ENCODE measurements at places on chromosomes 3 and 15.

- DNase-seq, result no peak
These were observed 32.2 kb downstream of the CHCHD4 start for GRCh38 chr3:14092464-14092863.

DNA sequence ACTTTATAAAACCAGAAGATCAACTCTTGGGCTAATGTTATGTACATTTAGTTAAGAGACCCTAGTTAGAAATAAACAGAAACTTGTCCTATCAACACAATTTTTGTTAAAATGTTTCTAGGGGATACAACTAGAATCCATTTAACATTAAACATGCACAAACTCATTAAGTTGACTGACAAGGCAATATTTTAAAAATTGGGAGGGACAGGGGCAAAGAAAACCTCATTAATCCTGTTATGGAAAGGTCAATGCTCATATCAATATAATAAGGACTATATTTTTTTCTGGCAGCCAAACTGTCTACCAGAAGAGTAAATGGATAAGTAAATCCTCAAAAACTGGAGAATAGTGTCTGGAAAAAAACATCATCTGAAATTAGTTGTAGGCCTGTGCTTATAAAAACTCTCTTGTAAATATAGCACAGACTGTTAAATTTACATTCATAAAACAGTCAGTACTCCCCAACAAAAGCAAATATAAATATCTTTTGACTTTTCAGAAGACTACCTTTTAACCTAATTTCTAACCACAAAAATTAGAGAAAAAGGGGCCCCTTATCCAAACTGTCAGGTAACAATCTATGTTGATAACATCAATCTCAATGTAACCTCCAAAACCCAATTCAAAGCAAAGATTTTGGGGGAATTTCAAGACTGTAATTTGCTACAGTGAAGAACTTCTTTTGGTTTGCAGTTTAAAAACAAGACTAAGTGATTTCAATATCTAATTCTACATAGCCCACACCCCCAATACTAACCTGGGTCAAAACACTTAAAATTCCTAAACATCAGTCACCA, 4.2 kb downstream of the TRA2B start:
- DNase-seq, result no peak

DNA sequence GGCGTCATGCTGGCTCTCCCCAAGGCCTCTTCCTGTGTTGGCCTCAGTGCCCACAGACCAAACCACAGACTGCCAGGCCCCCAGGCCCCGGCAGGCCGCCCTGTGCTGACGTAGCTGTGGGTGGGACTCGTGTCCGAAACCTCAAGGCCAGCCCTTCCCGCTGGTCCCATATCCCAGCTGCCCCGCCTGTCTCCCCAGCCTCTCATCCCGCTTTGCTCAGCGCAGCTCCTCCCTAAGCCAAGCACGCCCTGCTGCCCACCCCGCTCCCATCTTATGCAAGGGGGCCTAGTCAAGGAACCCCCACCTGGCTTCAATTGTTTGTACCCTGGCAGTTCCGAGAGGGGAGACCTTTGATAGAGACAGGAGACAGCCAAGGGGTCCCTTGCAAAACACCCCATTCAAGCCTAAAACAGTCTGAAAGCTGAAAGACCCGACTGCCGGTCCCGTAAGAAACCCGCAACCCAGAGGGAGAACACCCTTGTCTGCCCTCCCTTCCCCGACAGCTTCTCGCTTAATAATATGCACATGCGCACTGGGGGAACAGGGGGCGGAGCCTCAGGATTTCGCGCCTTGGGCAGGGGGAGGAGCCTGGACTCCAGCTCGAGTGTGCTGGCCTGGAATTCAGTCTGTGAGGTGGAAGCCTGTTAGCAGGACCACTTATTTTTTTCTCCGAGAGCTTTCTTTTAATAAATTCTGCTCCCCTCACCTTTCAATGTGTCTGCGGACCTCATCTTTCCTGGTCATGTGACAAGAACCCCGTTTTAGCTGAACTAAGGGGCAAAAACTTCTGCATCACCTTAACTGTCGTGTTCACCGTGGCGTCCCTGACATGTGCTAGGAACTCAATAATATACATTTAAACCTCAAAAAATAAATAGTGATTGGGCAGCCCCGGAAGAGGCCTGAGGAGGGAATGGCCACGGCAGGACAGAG, 17.2 kb downstream of the TNFAIP8L3 start:
- no peak for DNase-seq

- no peak for DNase-seq
These were observed 44.5 kb downstream of the CTDSPL start for GRCh38 chr3:37905987-37906674.

DNA sequence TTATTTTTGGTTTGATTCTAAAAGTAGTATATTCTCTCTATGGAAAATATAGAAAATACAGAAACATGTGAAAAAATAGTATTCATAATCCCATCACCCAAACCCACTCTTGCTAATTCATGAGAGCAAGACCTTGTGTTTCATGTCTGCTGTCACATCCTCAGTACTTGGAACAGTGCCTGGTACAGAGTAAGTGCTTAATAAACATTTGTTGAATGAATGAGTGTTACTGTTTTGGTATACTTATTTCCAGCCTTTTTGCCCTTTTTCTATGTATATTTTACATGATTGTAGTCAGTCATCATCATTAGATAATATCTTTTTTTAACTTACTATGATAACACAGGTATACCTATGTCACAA, 59.3 kb downstream of the IL16 start:
- DNase-seq, result no peak

DNA sequence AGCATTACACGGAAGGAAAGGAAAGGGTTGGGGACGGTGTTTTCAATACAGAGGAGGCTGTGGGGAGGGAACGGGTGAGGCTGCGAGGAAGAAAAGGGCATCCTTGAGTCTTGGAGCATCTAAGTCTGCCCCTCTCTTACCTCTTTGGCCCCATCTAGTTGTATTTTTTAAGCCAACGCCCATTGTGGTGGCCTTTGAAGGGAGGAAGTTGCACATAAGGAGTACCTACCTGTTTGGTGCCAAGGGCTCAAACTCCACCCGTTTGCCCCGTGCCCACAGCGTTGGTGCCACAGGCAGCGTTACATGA, 146.1 kb upstream of the UMPS start:
- DNase-seq, result no peak

DNA sequence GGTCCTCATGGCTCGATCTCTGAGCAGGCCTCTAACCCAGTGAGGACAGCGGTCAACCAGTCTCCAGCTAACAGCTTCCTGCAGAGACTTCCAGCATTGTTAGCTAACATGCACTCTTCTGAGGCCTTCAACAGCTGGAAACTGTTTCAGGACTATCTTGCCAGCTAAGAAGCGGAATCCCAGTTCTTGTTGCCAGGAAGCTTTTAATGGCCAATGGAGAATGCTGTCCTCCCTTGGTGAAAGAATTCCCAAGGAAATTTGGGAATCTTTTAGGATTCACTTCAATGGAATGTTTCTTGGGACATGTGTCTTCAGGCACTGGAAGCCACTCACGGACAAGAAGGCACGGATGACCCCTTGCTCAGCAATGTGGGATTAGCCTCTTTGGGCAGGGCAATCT, 91.7 kb downstream of the CEMIP start:
- no peak for DNase-seq

DNA sequence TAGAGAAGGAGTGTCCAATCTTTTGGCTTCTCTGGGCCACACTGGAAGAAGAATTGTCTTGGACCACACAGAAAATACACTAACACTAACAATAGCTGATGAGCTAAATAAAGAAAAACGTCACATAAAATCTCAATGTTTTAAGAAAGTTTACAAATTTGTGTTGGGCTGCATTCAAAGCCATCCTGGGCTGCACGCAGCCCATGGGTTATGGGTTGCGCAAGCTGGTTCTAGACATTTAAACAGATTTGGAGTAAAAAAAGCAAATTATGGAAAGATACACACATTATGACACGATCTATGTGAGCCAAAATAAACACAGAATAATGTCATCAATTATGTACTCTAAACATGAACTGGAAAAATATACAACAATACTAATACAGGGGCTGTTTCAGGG, 703.3 kb upstream of the LMCD1 start:
- DNase-seq, result no peak

DNA sequence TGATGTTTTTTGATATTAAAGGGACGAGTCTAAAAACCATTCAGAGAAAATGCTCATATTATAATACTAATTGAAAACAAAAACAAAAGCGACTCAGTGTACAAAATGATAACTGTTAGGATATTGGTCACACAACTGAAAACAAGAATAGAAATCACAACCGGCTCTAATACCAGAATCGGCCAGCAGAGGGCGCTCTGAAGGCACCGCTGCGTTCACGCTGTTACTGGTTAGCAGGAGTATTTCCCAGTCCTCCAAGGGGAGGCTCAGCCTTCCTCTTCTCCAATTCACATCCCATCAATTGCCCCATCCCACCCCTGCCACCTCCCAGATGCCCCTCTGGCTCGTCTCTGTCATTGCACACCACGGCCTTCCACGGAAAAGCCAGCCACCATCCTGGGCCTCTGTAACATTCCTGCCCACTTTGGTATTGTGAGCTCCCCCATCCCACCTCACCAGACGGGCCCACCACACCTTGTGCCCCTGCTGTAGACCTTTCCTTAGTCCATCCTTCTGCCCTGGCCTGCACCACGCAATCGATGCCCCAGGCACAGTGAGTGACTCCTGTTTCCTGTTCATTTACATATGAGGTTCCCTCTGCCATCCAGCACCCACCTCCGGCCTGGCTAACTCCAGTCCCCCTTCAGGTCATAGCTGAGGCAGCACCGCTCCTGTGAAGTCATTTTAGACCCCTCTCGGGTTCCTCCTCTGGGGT, 8.5 kb downstream of the FAM107A start:
- DNase-seq, result no peak

GRCh38 chr3:117145677-117146076, 436.1 kb downstream of the TUSC7 start:
- no peak for DNase-seq

DNA sequence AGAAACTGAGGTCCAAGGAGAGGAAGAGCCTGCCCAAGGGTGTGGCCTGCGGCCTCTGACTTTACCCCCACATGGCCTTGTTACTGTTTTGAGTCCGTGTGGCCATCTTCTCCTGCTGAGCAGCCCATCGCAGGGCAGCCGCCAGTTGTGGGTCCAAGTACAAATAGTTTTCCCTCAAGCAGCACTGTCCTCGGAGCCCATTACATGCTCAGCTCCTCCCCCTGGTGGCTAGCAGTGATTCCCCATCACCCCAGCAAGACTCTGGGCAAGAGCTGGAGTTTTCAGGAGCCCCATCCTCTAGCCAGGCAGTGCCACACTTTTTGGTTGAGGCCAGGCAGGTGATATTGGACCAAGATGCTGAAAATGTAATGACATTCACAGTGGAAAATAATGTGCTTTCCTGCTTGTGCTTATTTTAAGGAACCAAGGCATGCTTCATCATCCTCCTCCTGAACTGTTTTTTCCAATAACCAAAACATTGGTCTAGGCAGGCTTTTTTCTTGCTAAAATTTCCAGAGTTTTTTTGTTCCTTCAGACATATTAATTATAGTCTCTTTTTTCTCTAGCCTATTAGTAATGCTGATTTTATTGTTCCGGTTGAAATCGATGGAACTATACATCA, 23.2 kb upstream of the VILL start:
- DNase-seq, result no peak

DNA sequence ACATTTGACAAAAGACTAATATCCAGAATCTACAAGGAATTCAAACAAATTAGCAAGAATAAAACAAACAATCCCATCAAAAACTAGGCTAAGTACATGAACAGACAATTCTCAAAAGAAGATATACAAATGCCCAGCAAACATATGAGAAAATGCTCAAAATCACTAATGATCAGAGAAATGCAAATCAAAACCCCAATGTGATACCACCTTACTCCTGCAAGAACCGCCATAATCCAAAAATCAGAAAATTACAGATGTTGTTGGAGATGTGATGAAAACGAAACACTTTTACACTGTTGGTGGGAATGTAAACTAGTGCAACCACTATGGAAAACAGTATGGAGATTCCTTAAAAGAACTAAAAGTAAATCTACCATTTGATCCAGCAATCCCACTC, 79.4 kb downstream of the SNTN start:
- DNase-seq, result no peak

- DNase-seq, result no peak
These were observed 177.1 kb downstream of the CD47 start for GRCh38 chr3:107913701-107914100.

GRCh38 chr3:138097192-138098172, 17.9 kb downstream of the DZIP1L start:
- DNase-seq, result no peak

DNA sequence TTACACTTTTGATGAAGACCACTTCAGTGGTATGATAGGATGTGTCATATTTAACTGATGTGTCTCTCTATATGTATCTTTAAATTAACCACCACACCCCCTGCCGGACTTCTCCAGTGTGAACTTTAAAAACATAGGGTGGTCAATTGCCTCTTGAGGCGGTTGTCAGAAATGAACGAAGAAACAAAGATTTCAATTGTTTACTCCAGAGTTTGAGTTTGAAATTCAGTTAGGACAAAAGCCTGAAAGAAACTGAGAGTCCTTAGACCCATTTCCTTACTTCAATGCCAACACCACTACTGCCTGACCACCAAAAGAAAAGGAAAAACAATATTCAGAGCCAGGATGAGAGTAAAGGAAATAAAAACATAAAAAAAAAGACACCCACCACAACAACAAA, 40.2 kb downstream of the VGLL3 start:
- DNase-seq, result no peak

DNA sequence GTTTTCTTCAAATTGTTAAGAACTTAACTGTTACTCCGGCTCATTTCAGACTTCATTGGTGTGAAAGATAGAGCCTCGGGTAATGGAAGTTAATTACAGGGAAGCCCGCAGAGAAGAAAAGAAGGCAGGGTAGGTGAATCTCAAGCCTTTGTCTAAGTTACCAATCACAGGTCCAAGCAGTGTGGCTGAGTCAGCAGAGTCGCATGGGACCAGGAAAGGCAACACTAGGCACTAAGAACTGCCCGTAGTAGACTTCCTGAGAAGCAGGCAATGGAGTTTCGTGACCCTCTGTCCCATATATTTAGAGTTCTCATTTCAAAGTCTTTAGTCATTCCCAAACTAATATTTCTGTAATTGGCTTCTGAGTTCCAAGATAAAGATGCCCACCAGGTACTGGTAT, 122.9 kb upstream of the STT3B start:
- DNase-seq, result no peak

- no peak for DNase-seq
These were observed 181.5 kb upstream of the TOPAZ1 start for GRCh38 chr3:44060164-44060563.

- no peak for DNase-seq
These were observed 25.5 kb upstream of the ATP8B4 start for GRCh38 chr15:50144341-50145120.

DNA sequence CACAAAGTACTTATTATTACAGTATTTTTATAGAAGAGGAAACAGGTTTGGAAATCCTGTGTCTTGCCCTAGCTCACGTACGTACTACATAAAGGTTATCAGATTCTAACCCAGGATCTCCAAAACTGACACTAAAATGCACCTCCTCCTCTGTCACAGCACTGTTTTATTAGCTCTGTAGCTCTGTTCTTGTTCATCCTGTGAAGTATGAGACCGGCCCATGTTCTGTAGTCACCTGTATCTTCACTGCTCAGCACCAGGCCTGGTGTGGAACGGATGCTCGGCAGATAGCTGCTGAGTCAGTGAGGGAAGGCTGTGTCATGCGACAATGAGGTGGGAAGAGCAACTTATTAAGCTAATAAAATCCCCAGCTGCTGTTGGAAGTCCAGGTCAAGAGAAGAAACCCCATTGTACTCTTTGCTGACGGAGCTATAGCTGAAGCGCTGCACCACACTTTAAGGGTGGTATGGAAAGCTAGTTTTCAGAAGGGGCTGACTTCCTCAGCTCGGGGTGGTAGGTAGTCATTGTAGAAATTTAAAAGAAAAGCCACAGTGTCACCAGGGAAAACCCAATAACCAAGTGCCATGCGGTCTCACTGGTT, 22.8 kb downstream of the BCL2A1 start:
- no peak for DNase-seq

Measured in cortex of kidney (tissue), 1 donor.